ENCODE measurements at places on chromosomes 13 and 19. TPM values are rescaled to one million over a fixed set of nuclear protein-coding genes. Genes with fewer than 3 reads are reported as not detected.

DNA sequence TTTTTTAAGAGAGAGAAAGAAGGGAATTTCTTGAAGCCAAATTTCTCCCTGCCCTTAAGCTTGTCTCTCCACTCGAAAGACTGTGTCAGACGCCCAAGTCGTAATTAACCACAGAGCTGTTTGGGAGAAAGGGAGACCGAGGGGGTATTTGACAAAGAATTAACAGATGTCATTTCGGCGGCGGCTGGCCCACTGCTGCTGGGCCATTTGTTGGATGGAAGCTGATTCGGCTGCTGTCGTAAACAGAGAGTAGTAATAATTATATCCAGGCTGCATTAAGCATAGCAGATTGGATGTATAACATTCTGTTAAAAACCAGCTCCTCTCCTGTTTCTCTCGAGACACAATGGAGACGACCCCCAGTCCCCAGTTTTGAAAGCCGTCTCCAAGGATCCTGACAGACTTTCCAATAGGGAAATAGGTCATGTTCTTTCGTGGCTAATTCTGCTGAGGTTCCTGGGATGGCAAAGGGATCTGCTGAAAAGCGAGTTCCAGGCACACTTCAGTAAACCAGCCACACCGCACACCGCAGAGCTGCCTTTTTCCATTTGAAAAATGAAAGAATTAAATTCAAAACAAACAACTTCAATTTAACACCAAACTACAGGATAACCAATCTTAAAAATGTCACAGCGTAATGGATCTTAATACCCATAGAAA lies 71.5 kb downstream of the KCTD15 start:
- no peak overlapping the region for H3K27ac ChIP-seq
- no peaks in the 10 kb centered on the region for H3K4me1 ChIP-seq
- no peaks in the 10 kb centered on the region for H3K36me3 ChIP-seq
- no peaks in the 10 kb centered on the region for H3K27me3 ChIP-seq
- no peak for DNase-seq
- no peak overlapping the region for H3K4me3 ChIP-seq

GRCh38 chr13:103324641-103325040 lies 258.4 kb upstream of the SLC10A2 start:
- no peak for DNase-seq
- H3K36me3 ChIP-seq: no peaks in the 10 kb centered on the region
- no peaks in the 10 kb centered on the region for H3K4me1 ChIP-seq
- no peaks in the 10 kb centered on the region for H3K27me3 ChIP-seq

- H3K4me3 ChIP-seq: no peak overlapping the region
- DNase-seq: no peak
- H3K36me3 ChIP-seq: no peaks in the 10 kb centered on the region
These were observed 149.6 kb downstream of the IER2 start for GRCh38 chr19:13299838-13300237.

DNA sequence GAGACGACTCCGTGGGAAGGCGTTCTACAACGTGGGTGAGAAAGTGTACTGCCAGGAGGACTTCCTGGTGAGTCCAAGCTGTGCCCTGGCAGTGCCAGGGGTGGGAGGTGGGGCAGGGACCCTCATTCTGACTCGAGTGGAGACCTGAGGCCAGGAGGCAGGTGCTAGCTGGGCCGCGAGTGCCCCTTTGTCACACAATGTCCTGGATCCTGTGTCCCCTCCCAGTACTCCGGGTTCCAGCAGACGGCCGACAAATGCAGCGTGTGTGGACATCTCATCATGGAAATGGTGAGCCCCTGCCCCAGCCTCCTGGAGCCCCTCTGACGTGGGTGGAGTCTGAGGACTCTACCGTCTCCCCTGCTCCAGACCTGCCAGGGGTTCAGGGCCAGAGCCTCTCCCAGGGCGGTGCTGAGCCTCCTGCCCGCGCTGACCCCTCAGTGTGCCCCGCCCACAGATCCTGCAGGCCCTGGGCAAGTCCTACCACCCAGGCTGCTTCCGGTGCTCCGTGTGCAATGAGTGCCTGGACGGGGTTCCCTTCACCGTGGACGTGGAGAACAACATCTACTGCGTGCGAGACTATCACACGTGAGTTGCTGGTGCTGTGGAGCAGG lies 11.6 kb downstream of the WTIP start:
- no peak for DNase-seq
- H3K36me3 ChIP-seq: no peaks in the 10 kb centered on the region
- no peaks in the 10 kb centered on the region for H3K4me1 ChIP-seq

The LIM2 gene
- not detected for total RNA-seq

DNA sequence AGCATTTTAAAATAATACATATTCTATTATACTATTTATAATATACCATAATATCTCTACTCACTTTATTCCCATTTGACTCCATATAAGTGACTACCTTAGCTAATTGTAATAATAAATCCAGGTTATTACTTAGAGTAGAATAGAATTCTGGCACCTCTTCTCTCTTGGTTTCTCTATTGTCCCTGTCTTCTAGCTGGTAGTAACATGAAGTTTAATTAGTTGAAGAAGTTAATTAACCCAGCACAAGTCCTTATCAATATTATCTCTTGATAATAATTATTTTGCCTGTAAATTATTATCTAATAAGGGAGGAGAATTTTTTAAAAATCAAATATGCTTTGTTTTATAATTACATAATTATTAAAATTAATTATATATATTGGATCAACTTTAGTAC lies 1571.2 kb upstream of the PRR20A start:
- no peak for DNase-seq
- H3K27ac ChIP-seq: no peak overlapping the region
- no peaks in the 10 kb centered on the region for H3K36me3 ChIP-seq
- no peaks in the 10 kb centered on the region for H3K4me1 ChIP-seq

DNA sequence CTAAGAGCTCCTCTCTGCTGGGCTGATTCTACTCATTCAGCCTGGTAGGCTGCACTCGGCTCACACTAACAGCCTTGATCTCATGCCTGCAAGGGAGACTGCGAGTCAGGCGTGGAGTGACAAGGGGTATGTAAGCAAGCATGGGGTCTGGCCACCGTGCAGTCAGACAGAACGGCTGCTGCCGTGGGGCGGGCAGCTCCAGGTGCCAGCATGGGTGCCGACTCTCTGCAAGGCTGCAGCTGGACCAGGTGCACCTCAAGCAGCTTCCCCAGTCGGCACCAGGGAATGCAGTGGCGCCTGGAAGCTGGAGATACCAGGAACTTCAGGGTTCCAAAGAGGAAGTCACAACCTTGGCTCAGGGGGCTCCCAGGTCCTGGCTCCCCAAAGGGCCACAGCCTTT lies 892.3 kb downstream of the OLFM4 start:
- H3K4me1 ChIP-seq: no peaks in the 10 kb centered on the region
- no peak for DNase-seq
- H3K27ac ChIP-seq: no peak overlapping the region
- H3K36me3 ChIP-seq: no peaks in the 10 kb centered on the region

The CEACAM19 gene
- 5.3 TPM for total RNA-seq

The ANGPTL4 gene
- 8.1 TPM for total RNA-seq

Data from colonic mucosa (tissue), 4 donors.